HuH-7 (cell line): ENCODE measurements at places on chromosomes 4 and X.

DNA sequence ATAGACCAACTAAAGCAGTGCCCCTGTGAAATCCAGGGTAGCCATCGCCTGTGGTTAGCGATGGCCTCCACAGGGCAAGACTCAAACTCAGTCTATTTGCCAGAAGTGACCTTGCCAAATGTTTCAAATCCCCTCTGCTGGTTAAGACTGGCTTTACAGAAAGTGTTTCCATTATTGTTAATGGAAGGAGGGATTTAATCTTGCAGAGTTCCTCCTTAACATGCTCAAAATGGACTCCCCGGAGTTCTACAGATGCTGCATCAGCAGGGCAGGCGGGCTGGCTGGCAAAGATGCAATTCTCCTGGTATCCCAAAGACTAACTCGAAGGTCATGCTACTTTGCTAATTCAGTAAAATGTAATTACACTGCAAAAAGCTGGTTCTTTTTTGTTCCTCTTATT is 313.0 kb upstream of the SLC7A11 start:
- no peak for DNase-seq

- no peak for DNase-seq
Measured at GRCh38 chr4:5976431-5976830, 41.8 kb downstream of the C4orf50 start.

GRCh38 chrX:19446397-19446796 is 68.9 kb downstream of the MAP3K15 start:
- DNase-seq = peak; percentile 15

DNA sequence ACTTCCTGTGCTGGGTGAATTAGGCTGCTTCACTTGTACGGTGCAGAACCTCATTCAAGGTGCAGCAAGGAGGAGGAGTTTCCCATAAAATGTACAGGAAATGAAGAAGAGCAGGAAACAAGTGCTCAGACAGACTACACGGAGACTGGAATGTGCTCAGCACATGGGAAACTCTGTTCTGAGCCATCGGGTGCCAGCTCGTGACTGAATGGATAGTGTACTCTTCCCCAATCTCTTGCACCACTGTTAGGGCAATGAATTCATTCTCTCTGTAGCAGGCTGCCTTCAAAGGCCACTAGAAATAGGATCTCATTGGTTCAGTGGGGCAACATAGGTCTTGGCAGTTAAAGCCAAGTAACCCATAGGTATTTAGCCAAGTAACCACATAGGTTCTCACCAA is 200.0 kb upstream of the LDB2 start:
- no peak for DNase-seq

GRCh38 chrX:72624194-72624593 is 51.6 kb upstream of the HDAC8 start:
- no peak for DNase-seq

DNA sequence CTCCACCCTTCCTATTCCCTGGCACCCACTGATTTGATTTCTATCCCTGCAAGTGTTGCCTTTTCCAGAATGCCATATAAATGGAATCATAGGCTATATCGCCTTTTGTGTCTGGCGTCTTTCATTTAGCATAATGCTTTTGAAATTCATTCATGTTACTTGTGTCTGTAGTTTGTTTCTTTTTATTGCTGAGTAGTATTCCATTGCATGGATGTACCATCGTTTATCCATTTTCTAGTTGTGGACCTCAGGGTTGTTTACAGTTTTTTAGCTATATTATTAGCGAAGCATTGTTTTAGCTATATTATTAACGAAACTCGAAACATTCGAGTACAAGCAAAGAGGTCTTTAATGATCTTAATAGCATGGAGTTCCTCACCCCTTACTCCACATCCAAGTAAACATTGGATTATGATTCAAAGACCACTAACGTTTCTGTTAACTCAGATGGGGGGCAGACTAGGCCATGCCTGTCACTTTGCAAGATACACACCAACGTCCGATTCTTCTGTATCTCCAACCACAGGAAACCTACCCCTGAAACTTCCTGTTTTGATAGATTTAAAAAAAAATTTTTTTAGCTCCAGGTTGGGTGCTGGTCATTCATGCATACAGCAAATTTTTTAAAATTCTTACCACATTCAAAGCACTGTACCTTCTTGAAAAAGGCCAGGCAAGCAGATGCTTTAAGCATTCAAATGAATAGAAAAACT is 1.1 kb downstream of the DCK start:
- DNase-seq = no peak

GRCh38 chrX:136126872-136127406 is 20.4 kb upstream of the FHL1 start:
- no peak for DNase-seq

- DNase-seq = no peak
Measured at GRCh38 chr4:165170819-165171218, 36.5 kb upstream of the KLHL2 start.
